ENCODE measurements at places on chromosomes 12 and 14.

GRCh38 chr12:106387848-106388377 lies 30.4 kb downstream of the POLR3B start:
- no peak for DNase-seq

DNA sequence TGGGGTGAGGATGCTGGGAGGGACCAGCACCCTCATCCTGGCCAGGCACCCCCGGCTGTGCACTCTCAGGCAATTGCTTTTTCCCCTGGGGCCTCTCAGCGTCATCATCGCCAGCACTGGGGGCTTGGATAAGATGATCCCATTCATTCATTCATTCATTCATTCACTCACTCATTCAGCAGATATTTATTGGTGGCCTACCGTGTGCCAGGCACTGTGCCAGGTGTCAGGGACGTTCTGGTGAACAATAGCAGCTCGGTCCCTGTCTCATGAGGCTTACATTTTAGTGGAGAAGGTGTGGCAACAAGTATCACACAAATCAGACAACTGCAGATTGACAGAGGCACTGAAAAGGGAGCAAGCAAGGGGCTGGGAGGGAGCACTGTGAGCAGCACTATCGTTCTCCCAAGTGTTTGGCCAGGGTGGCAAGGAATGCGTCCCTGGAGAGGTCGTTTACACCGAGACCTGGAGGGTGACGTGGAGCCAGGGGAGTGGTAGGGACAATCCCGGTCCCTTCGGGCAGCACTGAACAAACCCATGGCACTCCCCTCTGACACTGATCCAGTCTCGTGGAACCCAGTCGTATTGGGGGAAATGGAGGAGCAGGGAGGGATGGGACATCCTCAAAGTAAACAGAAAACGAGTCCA lies 124.1 kb downstream of the PAPOLA start:
- no peak for DNase-seq

GRCh38 chr12:115936997-115937916 lies 340.2 kb downstream of the MED13L start:
- DNase-seq = no peak

GRCh38 chr12:115983226-115983798 lies 294.2 kb downstream of the MED13L start:
- no peak for DNase-seq

GRCh38 chr14:89399594-89400068 lies 17.4 kb downstream of the FOXN3 start:
- DNase-seq = no peak

GRCh38 chr12:3090240-3091037 lies 13.3 kb downstream of the TSPAN9 start:
- no peak for DNase-seq

DNA sequence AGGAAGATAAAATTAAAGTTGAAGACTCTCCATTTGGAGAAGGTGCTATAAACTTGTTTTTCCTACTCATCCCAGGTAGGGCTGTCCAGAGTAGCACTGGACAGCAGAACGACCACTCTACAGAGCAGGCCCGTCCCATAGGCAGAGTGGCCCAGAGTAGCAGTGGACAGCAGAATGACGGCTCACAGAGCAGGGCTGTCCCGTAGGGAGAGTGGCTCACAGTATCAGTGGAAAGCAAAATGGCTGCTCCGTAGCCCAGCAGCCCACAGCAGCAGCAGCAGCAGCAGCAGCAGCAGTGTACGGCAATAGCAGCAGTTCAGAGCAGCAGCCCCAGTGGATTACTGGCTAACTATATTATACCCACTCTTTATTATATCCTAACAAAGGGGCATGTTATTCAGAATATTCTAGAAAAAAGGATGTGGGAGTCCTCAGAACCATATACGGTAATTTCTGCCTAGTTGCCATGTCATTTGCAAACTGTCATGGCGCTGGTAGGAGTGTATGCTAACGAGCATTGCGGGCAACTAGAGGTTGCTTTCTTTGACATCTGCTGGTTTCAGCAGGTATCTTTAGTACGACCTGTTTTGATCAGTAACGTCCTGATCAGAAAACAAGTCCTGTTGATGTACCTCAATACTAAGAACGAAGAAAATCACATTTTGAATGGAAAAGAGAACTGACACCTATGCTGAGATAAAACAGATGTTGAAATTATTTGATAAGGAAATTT lies 567.3 kb downstream of the SLC16A7 start:
- no peak for DNase-seq

- DNase-seq = no peak
Observed at GRCh38 chr12:11578461-11578993, 70.9 kb upstream of the ETV6 start.

GRCh38 chr12:24760162-24760561 lies 188.7 kb downstream of the BCAT1 start:
- DNase-seq = no peak

GRCh38 chr12:53795927-53796326 lies 44.1 kb upstream of the CISTR start:
- DNase-seq = peak; percentile 71

GRCh38 chr12:43978556-43978955 lies 142.7 kb downstream of the TMEM117 start:
- no peak for DNase-seq

- DNase-seq = no peak
Observed at GRCh38 chr12:102954134-102954533, 3.3 kb upstream of the ASCL1 start.

- DNase-seq = no peak
Observed at GRCh38 chr14:72781561-72782508, 112.1 kb downstream of the DPF3 start.

DNA sequence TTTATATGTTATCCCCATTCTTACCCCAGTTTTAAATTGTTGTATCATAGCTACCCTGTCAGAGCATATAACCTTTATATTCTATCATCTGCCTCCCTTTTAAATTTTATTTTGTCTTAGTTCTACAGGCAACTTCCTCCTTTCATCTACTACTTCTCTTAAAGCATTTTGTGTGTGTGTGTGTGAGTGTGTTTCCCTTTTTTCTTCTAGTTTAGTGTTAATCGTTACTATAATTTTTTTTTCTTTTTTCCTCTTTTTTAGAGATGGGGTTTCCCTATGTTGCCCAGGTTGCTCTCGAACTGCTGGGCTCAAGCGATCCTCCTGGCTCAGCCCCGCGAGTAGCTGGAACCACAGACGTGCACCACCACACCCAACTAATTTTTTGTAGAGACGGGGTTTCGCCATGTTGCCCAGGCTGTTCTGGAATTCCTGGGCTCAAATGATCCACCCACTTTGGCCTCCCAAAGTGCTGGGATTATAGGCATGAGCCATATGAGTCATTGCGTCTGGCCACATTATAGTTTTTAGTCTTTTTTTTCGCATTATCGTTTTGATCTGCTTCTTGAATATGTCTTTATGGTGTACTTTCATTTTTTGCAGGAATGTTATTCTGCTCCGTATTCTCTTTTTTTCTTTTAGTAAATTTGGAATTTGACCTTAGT lies 33.1 kb upstream of the FBXO34 start:
- DNase-seq = no peak

- DNase-seq = no peak
Observed at GRCh38 chr12:50117057-50117622, 5.1 kb downstream of the COX14 start.

- no peak for DNase-seq
Observed at GRCh38 chr14:71532344-71532743, 399.9 kb upstream of the RGS6 start.

DNA sequence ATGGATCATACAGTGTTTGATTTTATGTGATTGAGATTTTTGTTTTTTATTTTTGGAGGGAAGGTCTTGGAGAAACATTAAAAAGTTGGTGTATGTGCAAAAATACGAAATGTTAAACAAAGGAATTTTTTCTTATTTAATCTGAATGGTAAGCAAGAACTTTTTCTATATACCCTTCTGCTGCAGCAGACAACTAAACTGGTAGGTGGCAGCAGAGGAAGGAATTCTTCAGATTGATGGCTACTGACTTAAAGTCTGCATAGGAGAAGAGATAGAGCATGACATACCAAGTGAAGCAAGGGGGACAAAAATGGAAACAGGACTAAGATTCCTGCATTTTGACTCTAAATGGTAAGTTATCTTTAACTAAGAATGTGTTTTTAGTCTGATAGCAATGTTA lies 42.0 kb upstream of the A2ML1 start:
- DNase-seq = no peak

GRCh38 chr12:50275556-50275955 lies 7.8 kb downstream of the LIMA1 start:
- DNase-seq = no peak

DNA sequence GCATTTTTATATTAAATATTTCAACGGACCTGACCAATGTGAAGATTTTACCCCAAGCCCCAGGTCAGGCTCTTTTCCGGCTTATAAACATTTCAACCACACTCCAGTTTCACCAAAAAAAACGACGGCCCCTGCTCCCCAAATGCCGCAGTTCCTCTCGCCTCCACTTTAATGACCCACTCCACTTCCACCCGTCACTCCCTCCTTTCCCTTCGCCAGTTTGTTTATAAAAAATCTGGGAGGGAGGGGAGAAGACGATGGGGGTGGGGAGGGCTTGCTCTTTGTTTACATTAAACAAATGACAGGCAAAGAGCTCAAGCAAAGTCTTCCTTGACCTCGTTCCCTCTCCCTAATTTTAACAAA lies 5.4 kb downstream of the SIX6 start:
- no peak for DNase-seq

GRCh38 chr14:61838661-61839245 lies 76.5 kb downstream of the SNAPC1 start:
- DNase-seq = no peak

DNA sequence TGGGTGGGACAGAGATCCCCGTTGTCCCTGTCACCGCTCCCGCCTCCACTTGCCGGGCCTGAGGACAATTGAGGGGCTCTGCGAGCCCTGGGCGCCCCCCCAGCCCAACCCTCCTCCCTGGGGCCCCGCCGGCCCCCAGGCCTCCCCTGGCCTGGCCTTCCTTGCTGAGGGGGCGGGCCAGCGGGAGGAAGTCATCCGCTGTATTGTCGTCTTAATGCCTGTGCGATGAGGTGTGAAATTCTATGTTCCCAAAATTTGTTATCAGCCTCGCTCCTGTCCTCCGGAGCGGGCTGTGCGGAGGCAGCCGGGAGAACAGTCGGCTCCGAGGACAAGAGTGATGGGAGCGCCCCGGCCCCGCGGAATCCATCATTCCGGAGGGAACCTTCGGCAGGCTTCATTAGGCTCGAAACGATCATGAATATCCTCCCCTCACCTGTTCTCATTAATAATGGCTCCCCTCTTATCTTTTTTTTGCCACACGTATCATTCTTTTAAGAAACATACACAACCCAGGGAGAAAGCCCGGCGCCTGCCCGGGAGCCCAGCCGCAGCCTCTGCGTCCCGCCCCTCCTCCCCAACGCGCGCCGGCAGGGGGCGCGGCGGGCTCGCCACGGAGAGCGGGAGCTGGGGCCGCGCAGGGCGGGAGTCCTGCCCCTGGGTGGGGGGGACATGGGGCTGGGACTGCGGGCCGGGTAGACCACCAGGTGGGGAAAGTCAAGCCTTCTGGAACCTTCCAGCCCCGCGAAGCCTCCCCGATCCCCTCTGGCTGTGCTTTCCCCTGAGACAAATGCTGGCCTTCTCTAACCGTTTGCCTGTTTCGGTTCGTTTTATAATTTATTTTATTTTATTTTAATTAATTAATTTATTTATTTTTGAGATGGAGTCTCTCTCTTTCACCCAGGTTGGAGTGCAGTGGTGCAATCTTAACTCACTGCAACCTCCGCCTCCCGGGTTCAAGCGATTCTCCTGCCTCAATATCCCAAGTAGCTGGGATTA lies 17.1 kb upstream of the DLK1 start:
- no peak for DNase-seq

GRCh38 chr14:74064883-74065282 lies 19.4 kb downstream of the ALDH6A1 start:
- DNase-seq = no peak

DNA sequence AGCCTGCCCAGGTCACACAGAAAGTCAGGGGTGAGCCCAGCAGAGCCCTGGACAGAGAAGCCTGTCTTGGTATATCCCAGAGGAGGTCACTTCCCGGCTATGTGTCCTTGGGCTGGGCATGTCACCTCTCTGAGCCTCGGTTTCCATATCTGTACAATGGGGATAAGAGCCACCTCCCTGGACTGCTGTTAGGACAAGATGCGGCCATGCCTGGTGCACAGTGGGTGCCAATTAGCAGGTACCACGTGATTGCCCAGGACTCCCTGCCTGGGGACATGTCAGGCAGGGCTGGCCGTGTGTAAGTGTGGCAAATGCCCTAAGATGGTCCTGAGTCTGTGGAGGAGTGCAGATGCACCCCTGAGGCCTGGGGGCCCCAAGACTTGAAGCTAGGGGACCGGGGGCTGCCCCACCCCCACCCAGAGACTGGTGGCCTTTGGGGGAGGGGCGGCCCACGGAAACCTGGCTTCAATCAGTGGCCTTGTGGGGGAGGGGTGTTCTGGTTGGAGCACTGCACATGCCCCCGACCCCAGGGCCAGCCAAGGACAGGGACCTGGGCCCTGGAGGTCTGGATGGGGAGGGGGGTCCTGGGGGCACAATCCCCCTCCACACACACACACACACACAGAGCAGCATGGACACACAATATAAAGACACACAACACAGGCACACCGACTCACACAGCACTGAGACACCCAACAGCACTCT lies 878 bp downstream of the TMEM119 start:
- DNase-seq = no peak

DNA sequence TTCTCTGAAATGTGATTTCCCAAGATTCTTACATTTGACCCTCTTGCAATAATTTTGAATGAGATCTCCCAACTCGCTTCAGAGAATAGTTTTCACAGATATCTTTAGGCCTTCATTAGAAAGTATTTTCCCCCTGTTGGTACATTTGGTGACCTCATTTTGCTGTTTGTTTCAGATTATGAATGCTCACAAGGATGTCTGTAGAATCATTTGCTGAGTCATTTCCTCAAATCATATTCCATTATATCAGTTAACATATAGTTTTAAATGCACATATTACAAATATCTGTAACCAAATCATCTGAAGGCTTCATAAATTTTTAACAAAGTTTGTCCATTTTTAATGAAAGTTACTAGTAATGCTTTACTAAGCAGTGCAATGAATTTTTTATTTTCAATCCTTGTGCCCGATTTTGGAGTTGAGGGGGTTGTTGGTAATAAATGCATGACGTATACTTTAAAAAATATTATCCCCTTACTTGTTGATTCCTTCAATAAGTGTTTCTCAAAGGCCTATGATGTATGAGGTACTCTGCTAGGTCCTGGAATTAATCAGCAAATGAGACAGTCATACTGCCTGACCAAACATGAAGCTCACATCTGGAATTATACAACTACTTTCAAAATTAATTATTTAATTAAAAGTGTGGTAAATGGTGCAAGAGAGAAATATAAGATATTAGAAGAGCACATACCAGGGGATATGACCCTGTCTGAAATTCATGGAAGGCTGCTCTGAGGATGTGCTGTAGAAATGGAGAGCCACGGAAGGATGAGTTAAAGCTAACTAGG lies 126.9 kb upstream of the RAP1B start:
- no peak for DNase-seq

DNA sequence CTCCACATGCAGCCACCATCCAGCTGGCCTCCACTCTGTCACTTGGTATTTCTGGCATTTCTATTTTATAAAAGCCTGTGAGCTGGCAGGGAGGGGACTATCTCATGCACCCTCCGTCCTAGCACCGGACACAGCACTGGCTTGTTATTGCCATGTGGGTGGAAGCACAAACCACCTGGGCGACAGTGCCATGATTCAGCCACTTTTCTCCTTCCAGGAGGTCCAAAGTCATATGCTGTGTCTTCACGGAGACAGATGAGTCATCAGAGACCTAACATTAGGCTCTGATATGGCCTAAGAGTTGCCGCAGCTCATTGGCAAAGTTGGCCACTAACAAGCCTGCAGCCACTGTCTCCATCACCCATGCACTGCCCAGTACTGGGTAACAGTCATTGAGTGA lies 1123.0 kb downstream of the VRK1 start:
- DNase-seq = no peak

All from posterior cingulate gyrus (tissue), 11 donors.